ENCODE measurements at places on chromosomes 7 and 10.

- DNase-seq, result no peak
Measured at GRCh38 chr7:8155836-8156235, 106.1 kb downstream of the ICA1 start.

DNA sequence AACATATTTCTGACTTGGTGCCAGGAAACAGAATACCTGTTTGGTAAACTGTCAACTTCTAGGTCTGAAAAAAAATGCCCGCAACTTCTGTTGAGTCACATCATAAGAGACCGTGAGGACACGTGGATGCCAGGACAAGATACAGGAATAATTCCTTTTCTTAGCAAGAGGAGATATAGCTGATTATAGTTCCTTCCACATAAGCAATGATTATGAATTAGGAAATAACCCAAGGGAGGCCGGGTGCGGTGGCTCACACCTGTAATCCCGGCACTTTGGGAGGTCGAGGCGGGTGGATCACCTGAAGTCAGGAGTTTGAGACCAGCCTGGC lies 75.2 kb downstream of the CDC123 start:
- DNase-seq, result no peak

- DNase-seq, result no peak
Measured at GRCh38 chr7:45703911-45704682, 129.9 kb downstream of the ADCY1 start.

GRCh38 chr7:136293841-136294391 lies 316.8 kb upstream of the MTPN start:
- no peak for DNase-seq

- DNase-seq, result peak; percentile 15
Measured at GRCh38 chr10:32889631-32890212, 68.3 kb downstream of the ITGB1 start.

DNA sequence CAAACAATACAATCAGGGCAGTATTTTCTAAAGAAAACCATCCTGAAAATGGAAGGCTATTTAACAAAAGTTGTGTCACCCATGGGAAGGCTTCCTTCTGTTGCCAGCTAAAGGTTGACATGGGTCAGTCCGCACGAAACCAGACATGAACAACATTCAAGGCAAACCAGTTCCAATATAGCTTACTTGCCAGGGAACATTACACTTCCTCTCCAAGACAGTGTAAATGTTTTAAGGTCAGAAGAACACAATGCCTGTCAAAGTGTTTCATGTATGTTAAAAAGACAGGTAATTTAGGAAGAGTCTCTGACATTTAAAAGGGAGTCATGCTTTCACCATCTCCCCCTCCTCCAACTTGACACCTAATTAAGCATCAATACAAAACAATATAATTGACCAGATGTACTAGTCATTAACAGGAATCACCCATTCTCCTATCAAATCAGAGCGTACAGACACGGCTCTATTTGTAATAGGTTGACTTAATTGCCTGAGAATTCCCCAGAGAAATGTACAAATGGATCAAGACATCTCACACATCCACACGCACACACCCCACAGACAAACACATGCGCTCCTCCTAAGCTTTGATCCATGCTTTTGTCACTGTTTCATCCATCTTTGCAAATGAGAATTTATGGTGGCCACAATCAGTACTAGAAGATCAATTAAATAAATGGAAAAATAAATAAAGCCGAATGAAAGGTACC lies 69.5 kb downstream of the CACNA2D1 start:
- DNase-seq, result no peak

DNA sequence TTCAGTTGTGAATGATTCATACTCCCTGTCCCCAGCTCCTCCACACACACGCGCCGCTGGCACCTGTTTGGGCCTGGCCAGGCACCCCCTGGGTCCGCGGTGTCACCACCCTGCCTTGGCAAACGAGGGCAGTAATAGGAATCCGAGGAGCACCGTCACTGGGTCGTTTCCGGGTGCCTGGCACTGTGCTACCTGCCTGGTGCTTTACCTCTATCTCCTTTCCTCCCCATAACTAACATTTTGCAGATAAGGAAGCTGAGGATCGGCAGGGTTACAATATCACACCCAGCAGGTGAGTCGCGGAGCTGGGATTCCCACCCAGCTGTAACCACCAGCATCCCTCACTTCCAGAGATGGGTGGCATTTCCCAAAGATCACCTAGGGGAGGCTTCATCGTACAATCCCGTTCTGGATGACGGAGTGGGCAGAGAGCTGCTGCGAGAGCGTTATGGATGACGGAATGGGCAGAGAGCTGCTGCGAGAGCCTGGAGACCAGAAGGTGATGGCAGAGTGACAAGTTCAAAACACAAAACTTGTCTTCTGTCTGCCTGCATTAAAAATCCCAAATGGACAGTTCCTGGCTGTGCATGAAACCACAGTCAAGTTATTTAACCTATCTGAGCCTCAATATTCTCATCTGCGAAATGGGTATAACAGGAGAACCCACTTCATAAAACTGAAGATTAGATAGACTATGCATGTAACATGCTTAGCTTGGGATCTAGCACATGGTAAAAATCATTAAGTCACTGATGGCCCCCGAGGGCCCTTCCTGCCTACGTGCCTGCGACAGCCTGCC lies 1.1 kb upstream of the HSPA12A start:
- DNase-seq, result no peak

GRCh38 chr10:17516376-17516775 lies 62.0 kb upstream of the ST8SIA6 start:
- no peak for DNase-seq

- no peak for DNase-seq
Measured at GRCh38 chr7:134845461-134845860, 66.0 kb downstream of the CALD1 start.

DNA sequence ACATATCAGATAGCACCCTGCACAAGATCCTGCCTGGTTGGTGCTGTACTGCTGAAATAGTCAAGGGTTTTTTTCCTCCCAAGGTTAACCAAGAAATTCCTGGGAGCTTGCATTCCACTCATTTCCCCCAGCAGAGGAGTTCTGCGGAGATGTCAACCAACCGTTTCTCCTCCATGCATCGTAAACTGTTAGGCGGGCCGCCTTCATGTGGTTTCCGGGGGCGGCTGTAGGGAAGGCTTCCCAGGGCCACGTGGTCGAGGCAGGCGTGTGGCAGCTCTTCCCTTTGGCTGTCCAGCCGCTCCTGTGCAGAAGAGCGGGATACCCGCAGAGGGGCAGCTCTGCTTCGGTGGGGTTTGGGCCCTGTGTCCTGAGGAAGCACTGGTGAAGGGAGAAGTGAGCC lies 113.7 kb downstream of the RGS10 start:
- DNase-seq, result no peak

DNA sequence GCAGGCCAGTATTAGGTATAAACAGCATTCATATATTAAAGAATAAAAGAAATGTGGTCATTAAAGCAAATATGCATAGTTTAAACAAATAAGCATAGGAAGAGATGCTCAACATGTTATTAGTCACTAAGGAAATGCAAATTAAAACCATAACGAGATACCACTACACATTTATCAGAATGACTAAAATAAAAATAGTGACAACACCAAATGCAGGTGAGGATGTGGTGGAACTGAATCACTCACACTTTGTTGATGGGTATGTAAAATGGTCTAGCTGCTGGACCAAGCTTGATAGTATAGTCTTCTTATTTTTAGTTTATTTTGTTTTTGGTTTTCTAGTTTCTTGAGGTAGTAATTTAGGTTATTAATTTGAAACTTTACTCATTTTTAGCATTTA lies 242.9 kb downstream of the HGF start:
- DNase-seq, result no peak

GRCh38 chr7:13778967-13779366 lies 210.5 kb downstream of the ETV1 start:
- no peak for DNase-seq

- DNase-seq, result no peak
Measured at GRCh38 chr7:73681031-73681430, 2.2 kb downstream of the DNAJC30 start.

GRCh38 chr7:8841171-8841570 lies 407.8 kb downstream of the NXPH1 start:
- DNase-seq, result no peak

- DNase-seq, result no peak
Measured at GRCh38 chr10:132615341-132616169, 78.0 kb downstream of the INPP5A start.

DNA sequence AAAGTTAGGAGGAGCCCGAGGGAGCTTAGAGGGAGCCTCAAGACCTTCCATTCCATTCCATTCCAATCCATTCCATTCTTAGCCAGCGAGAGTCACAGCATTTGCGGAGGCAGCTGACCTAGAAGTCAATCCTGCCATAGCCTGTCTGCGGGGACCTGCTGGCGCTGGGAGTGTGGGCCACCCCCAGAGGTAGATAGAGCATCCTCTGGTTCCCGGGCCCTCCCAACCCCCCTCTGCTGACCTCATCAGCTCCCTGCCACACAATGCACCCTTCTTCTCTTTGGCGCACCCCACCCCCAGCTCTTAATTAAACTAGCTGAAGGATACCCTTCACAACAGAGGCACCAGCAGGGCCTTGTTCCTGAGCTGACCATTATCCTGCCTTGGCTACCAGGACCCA lies 152.5 kb upstream of the ZMIZ1 start:
- DNase-seq, result no peak

DNA sequence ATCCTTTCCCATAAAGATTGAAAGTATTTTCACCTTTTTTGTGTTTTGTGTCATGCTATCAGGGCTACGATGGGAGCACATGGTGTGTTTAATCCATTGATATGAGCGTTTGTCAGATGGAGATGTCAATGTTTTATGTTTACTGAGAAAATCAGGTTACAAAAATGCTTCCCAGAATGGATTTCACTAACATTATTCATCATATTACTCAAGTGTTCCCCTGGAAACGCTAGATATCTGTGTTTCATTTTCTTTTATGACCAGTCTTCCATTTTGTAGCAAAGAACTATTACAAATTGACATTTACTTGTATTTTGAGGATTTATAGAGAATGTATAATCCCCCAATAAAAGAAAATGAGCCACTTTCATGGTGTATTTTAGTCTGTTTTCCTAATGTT lies 293.5 kb upstream of the AKR1E2 start:
- no peak for DNase-seq

- no peak for DNase-seq
Measured at GRCh38 chr10:85851325-85851724, 515.3 kb downstream of the GRID1 start.

DNA sequence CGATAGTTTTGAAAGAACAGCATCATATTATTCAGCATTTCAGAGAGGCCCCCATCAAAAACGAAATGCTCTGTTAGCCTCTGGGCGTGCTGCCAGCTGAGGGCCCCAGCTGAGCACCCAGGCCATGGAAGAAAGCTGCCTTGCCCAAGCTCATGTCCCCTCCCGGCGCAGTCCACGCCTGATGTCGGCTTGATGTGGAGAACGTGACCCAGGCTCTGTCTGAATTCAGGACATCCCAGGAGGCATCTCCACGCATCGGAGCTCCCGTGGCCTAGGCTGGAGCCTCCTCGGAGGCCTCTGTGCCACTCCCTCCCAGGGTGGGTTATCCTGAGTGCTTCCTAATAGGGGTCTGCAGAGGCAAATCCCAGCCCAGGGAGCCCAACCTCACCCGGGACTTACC lies 218.3 kb upstream of the AKR1E2 start:
- DNase-seq, result no peak

- no peak for DNase-seq
Measured at GRCh38 chr10:53023411-53023810, 250.8 kb upstream of the MBL2 start.

- DNase-seq, result no peak
Measured at GRCh38 chr10:30127120-30127541, 67.7 kb upstream of the JCAD start.

GRCh38 chr10:131755200-131755599 lies 145.6 kb upstream of the PPP2R2D start:
- no peak for DNase-seq

- DNase-seq, result peak; percentile 56
Measured at GRCh38 chr7:3094701-3095445, 51.2 kb upstream of the CARD11 start.
